ENCODE measurements at places on chromosomes 6 and 20.

GRCh38 chr20:4726710-4727397 is 5.1 kb downstream of the PRND start:
- DNase-seq, result peak; percentile 59

DNA sequence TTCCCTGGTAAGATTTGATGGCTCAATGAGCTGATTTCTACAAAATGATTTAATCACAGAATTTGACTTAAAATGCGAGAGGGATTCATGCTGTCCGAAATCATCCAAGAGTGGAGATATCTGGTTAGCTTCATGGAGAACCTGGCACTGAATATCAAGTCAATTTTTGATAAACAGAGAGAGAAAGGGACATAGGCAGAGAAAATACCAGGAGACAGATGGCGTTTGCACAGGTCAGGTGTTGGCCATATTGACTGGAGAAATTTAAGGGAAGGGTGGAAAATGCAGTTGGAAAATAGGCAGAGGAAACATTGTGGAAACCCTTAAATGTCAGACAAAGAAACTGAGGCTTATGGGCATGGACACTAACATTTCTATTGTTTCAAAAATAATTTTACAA is 47.0 kb downstream of the BCAS1 start:
- no peak for DNase-seq

GRCh38 chr20:62487561-62488354 is 12.0 kb upstream of the GATA5 start:
- no peak for DNase-seq

DNA sequence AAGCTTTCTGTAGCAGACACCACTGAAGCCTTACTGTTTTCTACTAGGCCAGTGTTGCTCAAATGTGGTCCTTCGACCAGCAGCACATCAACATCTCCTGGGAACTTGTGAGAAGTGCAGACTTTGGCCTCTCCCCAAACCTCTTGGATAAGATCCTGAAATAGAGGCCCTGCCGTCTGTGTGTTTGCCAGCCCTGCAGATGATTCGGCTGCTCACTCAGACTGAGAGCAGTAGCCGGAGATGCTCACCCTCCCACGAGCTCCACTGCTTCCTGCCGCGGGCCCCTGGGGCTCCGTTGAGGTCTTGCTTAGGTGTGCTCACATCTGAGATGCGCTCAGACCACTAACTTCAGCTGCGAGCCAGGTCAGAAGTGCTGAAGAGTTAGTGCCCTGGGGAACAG is 129.5 kb upstream of the SSTR4 start:
- no peak for DNase-seq

GRCh38 chr6:41644297-41644879 is 6.1 kb downstream of the MDFI start:
- DNase-seq, result no peak

DNA sequence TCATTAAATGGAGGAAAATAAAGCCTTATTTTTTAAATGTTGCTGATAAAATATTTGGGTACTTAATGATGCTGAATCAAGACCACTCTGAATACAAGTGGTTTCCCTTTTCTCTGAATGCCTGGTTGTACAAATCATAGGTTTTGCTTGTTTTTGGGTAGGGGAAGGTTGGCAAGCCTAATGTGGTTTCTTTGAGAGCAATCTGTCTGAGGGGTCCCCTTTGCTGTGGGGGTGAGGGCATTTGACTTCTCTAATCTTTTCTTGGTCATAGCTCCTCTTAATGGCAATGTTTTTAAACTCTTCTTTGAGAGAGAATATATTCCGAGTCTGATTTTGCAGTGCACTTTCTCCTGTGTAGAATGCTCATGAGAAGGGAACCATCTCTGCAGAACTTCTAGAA is 99.2 kb downstream of the SOX4 start:
- no peak for DNase-seq

- DNase-seq, result no peak
These were observed 396.7 kb downstream of the THBS2 start for GRCh38 chr6:168856914-168857313.

DNA sequence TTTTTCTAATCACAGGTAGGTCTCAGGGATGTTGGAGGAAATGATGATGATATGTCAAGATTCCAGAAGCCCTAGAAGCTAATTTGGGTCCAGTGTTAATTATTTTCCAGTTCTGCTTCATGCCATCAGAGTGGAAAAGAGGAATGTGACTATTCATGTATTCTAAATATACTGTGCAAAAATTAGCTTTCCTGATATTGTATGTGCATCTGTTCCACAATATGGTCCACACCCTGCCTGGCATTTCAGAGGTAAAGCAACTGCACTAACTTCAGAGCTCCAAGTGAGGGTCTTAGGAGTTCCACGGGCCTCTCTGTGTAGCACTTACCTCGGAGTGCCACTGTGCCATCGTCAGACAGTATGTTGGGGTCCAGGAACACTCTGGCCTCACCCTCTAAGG is 27.1 kb downstream of the PREP start:
- DNase-seq, result no peak

GRCh38 chr20:37254114-37254878 is 7.3 kb downstream of the GHRH start:
- DNase-seq, result no peak

DNA sequence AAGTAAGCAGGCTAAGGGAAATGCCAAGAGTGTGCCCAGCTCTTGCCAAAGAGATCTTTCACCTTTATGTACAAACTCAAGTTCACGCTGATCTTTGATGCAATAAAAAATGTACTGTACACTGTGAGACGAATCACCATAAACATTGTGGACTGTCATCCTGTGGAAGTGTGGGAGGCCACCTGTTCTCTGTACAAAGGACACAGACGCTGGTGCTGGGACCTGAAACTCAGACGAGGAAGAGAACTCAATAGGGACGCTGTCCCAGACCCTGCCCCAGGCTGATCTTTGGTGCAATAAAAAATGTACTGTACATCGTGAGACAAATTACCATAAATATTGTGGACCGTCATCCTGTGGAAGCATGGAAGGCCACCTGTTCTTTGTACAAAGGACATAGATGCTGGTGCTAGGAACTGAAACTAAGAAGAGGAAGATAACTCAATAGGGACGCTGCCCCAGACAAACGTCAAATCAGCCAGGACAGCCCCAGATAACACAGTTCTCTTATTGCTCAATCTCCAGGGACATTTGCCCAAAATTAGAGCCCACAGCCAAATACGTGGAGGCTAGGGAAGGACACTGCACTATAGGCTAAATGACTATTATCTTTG is 312.7 kb upstream of the SGK1 start:
- DNase-seq, result no peak

DNA sequence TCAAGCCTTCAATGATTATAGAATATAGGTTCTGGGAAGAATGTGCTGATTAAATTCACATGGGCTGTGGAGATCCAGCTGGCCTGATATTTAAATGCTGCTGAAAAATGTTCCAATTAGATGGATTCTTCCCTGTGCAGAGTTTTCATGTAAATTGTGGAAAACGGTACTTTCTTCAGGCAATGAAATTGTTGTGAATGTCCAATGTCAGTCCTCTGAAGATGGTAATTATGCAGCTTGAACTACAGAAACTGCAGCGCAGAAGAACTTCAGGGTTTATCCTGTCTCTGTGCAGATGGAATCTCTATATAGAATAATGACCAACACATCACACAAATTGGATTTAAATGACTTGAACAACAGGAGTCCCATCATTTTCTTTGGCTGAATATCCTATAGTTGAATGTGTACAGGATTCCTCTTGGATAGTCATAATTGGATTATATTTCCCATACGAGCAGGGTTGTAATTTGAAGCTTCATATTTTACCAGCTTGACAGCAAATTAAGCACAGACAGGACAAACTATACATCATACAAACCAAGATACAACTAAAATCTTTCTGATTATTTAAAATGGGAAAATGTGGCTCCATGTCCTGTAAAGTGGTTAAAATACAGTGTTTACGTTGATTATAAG is 82.3 kb downstream of the CAP2 start:
- DNase-seq, result no peak

Measured in central memory CD4-positive, alpha-beta T cell (primary cell).